ENCODE measurements at places on chromosomes 2 and 18. TPM values are rescaled to one million over a fixed set of nuclear protein-coding genes. Genes with fewer than 3 reads are reported as not detected.

GRCh38 chr2:26223018-26223417 is 21.4 kb downstream of the HADHA start:
- no peak for DNase-seq

DNA sequence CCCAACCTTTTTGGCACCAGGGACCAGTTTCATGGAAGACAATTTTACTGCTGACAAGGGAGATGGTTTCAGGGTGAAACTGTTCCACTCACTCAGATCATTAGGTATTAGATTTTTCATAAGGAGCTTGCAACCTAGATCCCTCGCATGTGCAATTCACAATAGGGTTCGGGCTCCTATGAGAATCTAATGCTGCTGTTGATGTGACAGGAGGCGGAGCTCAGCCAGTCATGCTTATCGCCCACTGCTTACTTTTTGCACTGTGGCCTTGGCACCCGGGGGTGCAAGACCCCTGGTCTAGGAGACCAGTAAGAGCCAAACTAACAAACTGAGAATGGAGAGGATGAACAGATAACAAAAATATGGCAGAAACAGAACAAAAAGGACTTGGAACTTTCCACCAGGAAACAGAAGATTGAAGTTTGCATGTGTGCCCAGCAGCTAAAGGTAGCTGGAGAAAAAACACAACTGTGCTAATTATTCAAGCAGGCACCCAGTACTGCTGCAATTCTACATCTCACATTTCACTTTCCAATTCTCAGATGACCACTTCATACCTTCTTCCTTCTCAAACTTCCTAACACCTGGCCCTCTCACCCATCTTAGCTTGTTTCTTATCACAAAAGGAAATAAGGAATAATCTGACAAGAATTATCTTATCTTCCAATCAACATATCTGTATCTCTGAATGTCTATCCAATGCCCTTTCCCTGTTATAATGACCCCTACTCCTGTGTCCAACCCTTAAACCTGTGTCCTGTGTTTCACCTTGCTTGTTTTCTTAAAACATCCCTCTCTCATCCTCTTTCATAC is 24.8 kb downstream of the SP3 start:
- no peak for DNase-seq

GRCh38 chr2:147525819-147526489 is 318.9 kb upstream of the ACVR2A start:
- no peak for DNase-seq

DNA sequence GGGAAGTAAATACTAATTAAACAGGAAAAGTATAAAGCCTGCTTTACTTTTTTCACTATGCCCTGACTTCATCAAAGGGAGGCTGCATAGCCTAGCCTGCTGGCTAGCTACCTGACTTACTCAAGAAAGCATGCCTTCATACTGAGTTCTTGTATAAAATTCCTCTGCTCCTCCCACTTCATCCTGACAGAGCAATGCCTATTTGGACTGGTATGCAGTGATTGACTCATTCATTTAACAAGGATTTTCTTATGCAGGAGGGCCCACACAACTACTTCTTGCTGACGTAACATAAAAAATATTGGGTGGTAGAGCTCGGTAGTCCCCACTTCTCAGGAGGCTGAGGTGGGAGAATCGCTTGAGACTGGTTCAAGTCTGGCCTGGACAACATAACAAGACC is 70.5 kb downstream of the PRPF40A start:
- no peak for DNase-seq

GRCh38 chr2:53668624-53669026 is 99.0 kb upstream of the CHAC2 start:
- DNase-seq = no peak

- no peak for DNase-seq
Measured at GRCh38 chr2:203685789-203686420, 20.5 kb upstream of the CD28 start.

GRCh38 chr2:106053116-106053515 is 141.0 kb downstream of the UXS1 start:
- no peak for DNase-seq

DNA sequence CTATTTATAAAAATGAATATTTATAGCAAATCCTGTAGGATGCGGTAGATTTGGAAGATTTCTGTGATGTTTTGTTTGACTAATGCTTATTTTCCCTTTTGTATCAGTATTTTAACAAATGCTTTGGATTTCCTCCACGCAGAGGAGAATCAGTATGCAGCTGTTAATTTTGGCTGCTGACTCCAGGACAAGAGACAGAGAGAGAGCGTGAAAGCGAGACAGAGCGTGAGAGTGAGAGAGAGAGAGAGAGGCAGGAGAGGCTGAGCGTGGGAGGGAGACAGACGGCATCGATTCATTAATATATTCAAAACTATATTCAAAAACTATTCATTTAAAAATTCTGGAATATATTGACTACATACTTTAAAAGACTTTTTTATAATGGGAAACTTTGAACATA is 62.5 kb downstream of the RRM2 start:
- no peak for DNase-seq

DNA sequence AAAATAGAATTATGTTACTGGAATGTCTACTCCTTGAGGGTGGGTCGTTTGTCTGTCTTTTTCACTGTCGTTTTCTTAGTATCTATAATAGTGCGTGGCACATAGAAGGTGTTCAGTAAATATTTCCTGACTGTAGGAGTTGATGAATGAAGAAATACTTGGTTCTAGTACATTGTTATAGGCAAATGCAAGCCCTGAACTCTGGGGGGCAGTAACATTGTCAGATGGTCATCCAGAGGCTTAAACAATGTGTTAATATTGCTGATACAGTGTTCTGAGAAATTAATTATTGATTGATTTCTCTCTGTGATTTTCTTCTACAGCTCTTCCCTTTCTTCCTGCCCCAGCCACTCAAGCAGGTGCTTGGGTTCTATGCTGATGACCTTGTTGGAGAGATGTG is 24.4 kb upstream of the THOC1 start:
- no peak for DNase-seq

Gene SKOR2
- not detected for polyA plus RNA-seq

Gene PROKR1
- not detected for polyA plus RNA-seq

Gene ZDBF2
- polyA plus RNA-seq = 0.90 TPM
